CD4-positive, alpha-beta memory T cell (primary cell): ENCODE measurements at places on chromosomes 2 and 18. TPM values are rescaled to one million over a fixed set of nuclear protein-coding genes. Genes with fewer than 3 reads are reported as not detected.

Gene TCF23
- not detected for total RNA-seq

Gene PSMA8
- 0.75 TPM for total RNA-seq

Gene MALT1
- 96.7 TPM for total RNA-seq

Gene DYNC2LI1
- total RNA-seq, result 3.9 TPM

Gene FN1
- total RNA-seq, result not detected

Gene GNAL
- 0.26 TPM for total RNA-seq

Gene ONECUT2
- total RNA-seq, result not detected

Gene TUBB8B
- total RNA-seq, result not detected

Gene UPP2
- total RNA-seq, result not detected

Gene ASB18
- total RNA-seq, result not detected

Gene RNF25
- total RNA-seq, result 32.9 TPM
